Spinal cord (tissue), 10 donors: ENCODE measurements at places on chromosomes 2 and 18. TPM values are rescaled to one million over a fixed set of nuclear protein-coding genes. Genes with fewer than 3 reads are reported as not detected.

DNA sequence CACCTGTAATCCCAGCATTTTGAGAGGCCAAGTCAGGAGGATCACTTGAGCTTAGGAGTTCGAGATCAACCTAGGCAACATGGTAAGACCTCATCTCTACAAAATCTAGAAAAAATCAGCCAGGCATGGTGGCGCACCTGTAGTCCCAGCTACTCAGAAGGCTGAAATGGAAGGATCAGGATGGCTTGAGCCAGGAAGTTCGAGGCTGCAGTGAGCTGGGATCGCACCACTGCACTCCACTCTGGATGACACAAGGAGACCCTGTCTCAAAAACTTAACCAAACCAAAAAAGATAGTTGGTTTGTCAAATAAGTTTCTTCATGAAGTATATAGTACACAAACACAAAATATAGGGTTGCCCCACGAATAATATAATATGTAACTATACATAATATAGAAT lies 197.6 kb downstream of the DPP4 start:
- H3K36me3 ChIP-seq, result peaks cover 2% of the 10 kb centered on the region
- no peak overlapping the region for H3K27ac ChIP-seq
- DNase-seq, result no peak
- H3K27me3 ChIP-seq, result no peaks in the 10 kb centered on the region
- H3K4me3 ChIP-seq, result no peak overlapping the region
- no peaks in the 10 kb centered on the region for H3K4me1 ChIP-seq

DNA sequence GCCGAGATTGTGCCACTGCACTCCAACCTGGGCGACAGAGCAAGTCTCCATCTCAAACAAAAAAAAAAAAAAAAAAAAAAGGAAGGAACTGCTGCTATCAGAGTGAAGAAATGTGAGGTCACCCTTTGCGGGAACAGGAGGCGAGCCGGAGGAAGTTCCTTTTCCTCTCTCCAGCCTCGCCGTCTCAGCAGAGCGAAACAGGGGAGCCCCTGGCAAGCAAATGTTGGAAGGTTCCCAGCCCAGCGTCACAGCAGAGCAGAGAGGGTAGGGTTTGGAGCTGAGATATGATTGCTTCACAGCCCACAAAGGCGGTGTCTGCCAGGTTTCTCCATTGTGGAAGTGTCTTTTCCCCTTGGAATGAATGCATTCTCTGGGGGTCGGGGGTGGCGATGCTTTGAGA lies 28.5 kb downstream of the SLC20A1 start:
- no peaks in the 10 kb centered on the region for H3K27me3 ChIP-seq
- no peak overlapping the region for H3K27ac ChIP-seq
- DNase-seq, result no peak
- peaks cover under 1% of the 10 kb centered on the region for H3K4me1 ChIP-seq

The SATB2 gene
- total RNA-seq, result 8.2 TPM

The RNF149 gene
- 55.8 TPM for total RNA-seq

The ZEB2 gene
- total RNA-seq, result 173 TPM

The SERPINB11 gene
- not detected for total RNA-seq

The APLF gene
- total RNA-seq, result 5.8 TPM

The ATOH8 gene
- 5.8 TPM for total RNA-seq
